A549 treated with CpdA at 1 μM for 4 hours (cell line): ENCODE measurements at places on chromosomes 11 and 22. TPM values are rescaled to one million over a fixed set of nuclear protein-coding genes. Genes with fewer than 3 reads are reported as not detected.

CALCA gene
- total RNA-seq = 0.03 TPM in 1 of 5 replicates, not detected in the others

LARGE1 gene
- total RNA-seq = 3.4 to 4.7 TPM (median 4.1 TPM) in 5 replicates

LYVE1 gene
- total RNA-seq = 0.05 to 0.07 TPM (median 0.06 TPM) in 3 of 5 replicates, not detected in the others

SYT8 gene
- total RNA-seq = 0.02 to 0.23 TPM in 2 of 5 replicates, not detected in the others

PRG2 gene
- 0.07 TPM in 1 of 5 replicates, not detected in the others for total RNA-seq
